AG04449 (cell line): ENCODE measurements at places on chromosomes 12 and 14.

DNA sequence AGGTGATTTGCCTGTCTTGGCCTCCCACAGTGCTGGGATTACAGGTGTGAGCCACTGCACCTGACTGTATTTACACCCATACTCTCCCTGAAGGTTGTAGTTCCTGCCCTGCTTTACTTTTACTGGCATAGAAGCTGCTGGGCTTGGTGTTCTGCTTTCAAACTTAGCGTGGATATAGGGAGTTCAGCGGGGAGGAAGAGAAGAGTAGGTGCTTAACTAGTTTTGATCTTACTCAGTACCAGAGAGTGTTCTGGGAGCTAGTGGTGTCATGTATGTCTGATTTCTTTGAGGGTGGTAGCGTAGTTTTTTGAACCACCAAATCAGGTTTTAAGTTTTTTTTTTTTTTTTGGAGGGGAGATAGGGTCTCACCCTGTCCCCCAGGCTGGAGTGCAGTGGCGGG is 13.8 kb downstream of the RCOR1 start:
- DNase-seq, result no peak

GRCh38 chr12:97127061-97127460 is 220.0 kb downstream of the NEDD1 start:
- DNase-seq, result no peak

GRCh38 chr14:91554535-91555332 is 44.6 kb upstream of the PPP4R3A start:
- no peak for DNase-seq

GRCh38 chr14:101893759-101894158 is 70.6 kb upstream of the DYNC1H1 start:
- no peak for DNase-seq

- DNase-seq, result no peak
Observed at GRCh38 chr12:7008864-7009263, 9.4 kb downstream of the LPCAT3 start.

DNA sequence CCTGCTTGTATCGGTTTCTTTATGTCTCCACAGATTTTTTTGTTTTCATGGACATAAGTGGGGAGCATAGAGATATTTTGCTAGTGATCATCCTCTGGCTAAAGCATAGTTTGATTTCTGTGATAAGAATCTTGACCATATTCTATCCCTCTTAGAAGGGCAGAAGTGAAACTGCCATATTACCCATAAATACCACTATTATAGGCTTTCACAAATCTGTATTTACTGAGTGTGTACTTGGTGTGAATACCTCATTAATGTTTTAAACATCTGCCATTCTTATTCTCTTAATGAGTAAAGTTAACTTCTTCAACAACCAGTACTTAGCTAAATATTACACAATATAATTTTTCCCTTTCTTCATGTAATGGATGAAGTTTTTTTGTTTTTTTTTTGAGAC is 16.1 kb downstream of the WNK1 start:
- no peak for DNase-seq

DNA sequence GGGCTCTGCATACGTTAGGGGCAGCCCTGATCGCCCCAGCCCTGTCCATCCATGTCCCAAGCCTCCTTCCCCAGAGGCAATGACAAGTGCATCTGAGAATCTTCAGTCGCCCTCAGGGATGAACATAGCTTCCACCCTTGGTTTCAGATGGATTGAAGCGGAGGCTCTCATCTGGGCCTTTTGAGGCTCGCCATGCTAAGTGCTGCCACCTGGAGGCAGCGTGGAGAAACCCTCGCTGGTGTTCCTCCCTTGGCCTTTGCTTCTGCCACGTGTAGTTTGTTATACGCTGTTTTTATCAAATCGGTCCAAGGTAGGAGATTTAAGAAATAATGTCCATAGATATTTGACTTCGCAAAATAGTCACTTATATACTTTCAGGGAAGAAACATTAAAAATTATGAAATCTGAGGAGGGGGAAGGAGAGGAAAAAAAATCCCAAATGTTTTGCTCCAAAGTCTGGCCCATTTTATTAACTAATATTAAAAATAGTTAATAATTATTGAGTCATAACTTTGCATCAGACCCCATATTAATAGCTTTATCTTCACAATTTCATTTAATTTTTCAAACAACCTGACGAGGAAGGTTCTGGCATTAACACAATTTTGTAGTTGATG is 28.8 kb upstream of the LRRC10 start:
- peak; percentile 3 for DNase-seq

GRCh38 chr12:5012337-5012736 is 31.3 kb upstream of the KCNA5 start:
- DNase-seq, result no peak

- DNase-seq, result peak; percentile 99
Observed at GRCh38 chr12:124518051-124518932, 49.1 kb downstream of the NCOR2 start.

- DNase-seq, result no peak
Observed at GRCh38 chr12:90098132-90098779, 389.6 kb upstream of the ATP2B1 start.

DNA sequence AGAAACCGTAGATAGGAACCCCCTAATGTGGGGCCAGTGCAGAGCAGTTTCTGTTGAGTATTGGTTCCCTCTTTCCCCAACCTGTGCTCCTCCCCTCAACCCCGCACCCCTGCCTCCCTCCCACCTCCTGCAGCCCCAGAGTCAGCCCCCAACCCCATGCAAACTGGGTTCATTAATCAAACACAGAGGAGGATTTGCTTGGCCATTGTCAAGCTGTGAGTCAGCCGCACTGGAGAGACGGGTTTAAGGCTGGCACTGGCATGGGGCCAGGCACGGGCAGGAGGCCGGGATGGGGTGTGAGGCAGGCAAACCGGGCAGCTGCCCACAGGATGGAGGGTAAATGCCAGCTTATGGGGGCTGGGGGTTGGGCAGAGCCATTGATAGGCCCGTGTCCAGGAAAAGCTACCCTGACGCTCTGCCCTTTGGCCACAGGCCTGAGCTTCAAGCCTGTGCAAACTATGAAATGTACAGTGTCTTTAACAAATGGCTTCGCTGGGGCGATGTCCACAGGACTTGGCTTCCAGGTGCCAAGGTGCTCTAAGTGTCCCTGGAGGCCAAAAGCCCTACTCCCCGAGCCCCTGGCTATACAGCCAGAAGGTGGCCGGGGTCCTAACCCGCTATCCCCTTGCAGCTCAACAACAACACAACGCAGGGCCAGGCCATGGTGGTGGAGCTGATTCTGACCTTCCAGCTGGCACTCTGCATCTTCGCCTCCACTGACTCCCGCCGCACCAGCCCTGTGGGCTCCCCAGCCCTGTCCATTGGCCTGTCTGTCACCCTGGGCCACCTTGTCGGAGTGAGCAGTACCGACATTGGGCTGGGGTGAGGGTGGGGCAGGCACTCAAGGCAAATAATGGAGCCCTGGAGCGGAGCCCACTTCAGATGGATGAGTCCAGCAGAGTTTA is 1.4 kb downstream of the AQP5 start:
- no peak for DNase-seq

GRCh38 chr12:129520739-129521138 is 383.1 kb downstream of the TMEM132D start:
- DNase-seq, result no peak

- DNase-seq, result no peak
Observed at GRCh38 chr14:41000350-41000749, 606.3 kb upstream of the LRFN5 start.

- no peak for DNase-seq
Observed at GRCh38 chr14:99041820-99042174, 230.2 kb downstream of the BCL11B start.

- no peak for DNase-seq
Observed at GRCh38 chr12:53224061-53224896, 7.7 kb downstream of the RARG start.

- no peak for DNase-seq
Observed at GRCh38 chr12:92900941-92901340, 28.2 kb downstream of the EEA1 start.

- no peak for DNase-seq
Observed at GRCh38 chr12:132030367-132031038, 80.8 kb downstream of the EP400 start.

DNA sequence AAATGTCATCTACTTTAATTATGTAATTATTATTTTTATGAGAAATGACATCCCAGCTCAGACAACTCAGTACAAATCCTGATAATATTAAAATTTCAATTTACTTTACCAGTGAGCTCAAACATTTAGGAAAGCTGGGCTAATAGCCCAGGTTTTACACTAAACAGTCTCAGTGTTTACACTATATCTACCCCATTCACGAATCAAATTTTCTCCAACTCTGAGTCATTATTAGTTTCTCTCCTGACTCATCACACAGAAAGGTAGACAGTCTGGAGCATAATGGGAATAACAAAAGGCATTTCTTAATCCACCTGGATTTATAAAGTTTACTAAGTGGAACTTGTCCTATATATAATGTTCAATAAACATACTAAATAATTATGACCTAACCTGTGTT is 5.7 kb downstream of the PAWR start:
- no peak for DNase-seq

DNA sequence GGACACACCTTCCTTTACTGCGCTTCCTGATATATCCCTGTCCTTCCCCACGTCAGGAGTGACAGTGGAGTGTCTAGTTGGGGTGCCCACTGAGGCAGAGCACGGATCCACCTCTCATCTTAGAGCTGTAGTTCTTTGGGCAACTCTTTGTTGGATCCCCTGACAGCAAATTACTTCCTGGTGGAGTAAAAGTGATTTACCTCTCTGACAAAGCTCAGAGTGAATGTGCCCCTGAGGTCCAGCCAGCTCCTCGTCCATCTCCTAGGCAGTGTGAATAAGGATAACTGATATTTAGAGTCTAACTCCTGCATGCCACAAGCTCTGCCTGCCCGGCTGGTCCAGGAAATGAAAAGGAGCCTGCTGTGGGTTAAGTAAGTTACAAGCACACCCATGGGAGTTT is 16.0 kb downstream of the AHSA1 start:
- DNase-seq, result no peak

DNA sequence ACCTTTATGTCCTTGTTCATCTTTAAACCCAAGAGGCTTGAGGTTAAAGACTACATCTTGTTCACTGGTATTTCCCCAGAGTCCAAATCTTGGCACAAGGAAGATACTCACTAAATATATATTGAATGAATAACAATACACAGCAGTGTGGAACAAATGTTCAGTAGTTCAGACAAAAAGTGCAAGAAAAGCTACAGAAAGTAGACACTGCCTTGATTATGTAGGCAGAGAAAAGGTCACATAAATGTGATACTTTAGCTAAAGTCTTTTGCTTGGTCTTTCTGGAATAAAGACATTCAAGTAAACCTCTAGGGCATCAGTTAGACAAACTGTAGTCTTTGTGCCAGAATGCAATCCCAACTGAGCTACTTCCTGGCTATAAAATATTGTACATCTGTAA is 157.0 kb downstream of the TMEM117 start:
- no peak for DNase-seq

DNA sequence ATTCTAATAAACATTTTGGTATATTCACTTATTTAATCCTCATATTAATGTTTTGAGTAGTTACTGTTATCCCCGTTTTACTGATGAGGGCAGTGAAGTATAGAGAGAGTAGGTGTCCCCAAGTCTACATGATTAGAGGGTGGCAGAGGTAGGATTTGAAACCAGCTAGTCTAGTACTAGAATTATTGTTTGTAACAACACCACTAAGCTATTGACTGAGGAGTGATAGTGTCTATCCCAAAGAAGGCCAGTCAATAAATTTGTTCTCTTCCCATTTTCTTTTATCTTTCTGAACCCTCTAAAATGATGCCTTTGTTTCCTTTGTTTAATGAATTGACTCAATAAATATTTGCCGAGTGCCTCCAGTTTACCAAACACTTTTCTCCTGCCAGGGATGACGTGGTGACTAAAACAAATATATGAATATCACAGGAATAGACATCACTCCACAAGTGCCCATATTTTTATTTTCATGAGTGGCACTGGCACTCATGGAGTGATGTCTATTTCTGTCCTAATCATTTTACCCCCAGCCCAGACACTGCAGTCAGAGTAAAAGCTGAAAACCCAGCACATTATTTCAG is 247.5 kb downstream of the SLC16A7 start:
- no peak for DNase-seq
